ENCODE measurements at places on chromosomes 6 and 20. TPM values are rescaled to one million over a fixed set of nuclear protein-coding genes. Genes with fewer than 3 reads are reported as not detected.

IFNGR1 gene
- 133 TPM for total RNA-seq

ADAM33 gene
- total RNA-seq = 6.4 TPM

CALHM6 gene
- total RNA-seq = 4.2 TPM

KCNQ5 gene
- total RNA-seq = 2.3 TPM

DNA sequence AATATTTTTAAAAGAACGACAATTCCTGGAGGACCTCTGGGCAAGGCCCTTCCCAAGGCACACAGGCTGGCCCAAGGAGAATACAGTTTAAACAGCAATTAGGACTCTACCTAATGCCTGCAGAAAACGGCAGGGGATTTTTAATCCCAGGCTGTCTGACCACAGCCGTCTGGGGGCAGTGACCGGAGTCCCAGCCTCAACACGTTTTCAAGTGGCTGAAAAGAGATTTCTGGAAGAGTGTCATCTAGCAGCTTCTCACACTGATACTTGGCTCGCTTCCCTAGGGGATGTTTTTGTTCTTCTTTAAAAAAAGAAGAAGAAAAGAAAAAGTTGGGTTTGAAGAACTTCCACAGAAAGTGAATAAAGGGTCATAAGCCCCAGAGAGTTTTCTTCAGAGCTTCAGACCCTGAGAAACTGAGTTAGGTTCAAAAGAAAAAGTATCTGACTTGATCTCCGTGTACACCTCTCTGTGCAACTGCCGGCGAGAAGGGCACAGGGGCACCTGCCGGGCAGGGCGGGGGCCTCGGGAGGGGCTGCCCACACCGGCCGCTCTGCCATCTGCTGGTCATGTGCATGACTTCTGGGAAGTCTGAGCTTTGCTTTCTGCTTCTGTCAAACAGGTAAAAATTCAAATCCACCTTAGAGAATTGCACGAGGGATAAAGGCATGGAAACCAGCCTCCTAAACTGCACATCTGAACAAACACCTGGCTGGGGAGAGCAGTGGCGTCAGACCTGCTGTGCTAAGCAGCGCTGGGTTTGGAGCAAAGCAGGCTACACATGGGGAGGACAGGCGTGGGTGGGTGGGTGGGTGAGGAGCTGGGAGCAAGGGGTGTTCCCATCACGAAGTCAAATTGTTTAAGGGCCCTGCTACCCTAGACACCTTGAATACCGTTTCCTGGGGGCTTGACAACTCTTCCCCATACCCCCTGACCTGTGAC is 33.0 kb downstream of the RRBP1 start:
- DNase-seq = peak; percentile 67

- no peak for DNase-seq
Measured at GRCh38 chr20:48492715-48493070, 335.1 kb downstream of the PREX1 start.

- no peak for DNase-seq
Measured at GRCh38 chr20:528923-529604, 14.5 kb downstream of the CSNK2A1 start.

GRCh38 chr6:159464816-159465215 is 228.2 kb downstream of the SOD2 start:
- no peak for DNase-seq

GRCh38 chr6:150686566-150686965 is 86.9 kb downstream of the PLEKHG1 start:
- DNase-seq = no peak

- no peak for DNase-seq
Measured at GRCh38 chr6:114449659-114450058, 106.8 kb upstream of the HS3ST5 start.

DNA sequence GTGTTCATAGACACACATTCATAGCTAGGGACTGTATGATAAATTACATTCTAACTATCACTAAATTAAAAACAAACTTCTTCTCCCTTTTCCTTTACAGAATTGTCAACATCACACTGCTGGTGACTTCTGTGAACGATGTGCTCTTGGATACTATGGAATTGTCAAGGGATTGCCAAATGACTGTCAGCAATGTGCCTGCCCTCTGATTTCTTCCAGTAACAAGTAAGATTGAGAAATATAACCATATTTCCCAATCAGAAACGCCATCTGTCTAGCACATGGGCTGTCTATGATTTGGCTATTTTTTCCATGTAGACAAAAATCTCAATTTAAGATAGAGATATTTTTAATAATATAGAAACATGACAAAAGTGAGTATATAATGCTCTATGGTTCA is 367.7 kb downstream of the ARHGAP18 start:
- no peak for DNase-seq

DNA sequence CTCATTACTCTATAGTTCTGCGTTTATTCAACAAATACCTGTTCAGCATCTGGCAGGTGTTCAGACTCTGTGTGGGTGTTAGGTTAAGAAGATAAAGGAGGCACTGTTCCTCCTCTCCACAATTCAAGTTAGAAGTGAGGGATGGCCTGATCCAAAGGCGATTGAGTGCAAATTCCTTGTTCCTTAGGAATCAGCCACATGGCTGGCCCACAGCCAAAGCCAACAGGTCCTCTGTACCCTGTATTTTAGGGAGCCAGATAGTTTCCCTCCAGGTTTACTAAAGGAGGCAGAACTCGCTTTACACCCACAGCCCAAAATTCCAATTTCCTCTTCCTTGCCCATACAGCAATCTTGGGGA is 5.0 kb upstream of the CD40 start:
- no peak for DNase-seq

DNA sequence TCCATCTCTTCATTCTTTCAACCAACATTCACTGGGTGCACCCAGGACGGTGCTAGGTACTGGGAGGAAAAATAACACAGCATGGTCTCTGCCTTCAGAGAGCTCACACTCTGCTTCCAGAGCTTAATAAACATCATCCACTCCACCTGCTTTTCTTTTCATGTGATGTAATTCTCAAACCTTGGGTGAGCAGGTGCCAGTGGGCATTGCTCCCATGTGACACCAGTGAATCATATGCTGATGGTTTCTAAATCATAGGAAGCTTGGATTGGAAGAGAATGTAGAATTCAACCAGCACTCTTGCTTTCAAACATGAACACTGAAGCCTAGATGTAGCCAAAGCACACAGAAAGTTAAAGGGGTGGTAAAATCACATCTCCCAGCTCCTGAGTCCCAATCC is 189.8 kb downstream of the FOXA2 start:
- no peak for DNase-seq

DNA sequence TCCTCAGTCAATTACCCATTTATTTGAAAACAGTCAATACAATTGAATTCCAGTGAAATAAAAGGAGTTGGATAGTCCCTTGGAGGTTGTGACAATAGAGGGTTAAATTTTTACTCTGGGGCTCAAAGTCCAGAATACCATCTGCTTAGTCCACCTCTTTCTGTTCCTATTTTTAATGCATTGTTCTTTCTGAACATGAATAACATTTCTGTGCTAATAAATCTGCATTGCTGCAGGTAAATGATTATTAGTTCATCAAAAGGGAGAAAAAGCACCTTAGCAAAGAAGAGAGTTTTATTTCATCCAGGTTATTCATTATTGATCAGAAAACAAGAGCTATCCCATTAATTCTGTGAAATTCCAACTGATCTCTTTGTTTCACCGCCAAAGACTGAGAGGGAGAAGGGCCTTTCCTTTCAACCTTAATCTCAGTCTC is 166.1 kb upstream of the OLIG3 start:
- DNase-seq = no peak

DNA sequence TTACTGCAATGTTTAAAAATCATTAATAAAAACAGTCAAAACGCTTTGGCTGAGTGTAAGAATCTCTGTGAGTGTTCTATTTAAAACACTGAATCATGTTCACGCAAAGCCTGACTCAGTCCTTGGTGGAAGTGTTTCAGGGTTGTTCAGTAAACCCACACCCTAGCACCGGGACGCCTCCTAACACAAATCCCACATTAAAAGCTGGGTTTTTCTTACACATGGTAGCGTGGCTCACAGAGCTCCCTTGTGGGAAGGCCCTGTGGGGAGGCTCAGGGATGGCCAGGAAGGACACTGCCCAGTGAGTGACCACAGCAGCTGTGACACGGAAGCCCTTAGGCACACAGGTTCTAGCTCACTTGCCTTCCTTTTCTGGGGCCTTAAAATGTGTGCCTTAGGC is 80.2 kb downstream of the GMPR start:
- DNase-seq = no peak

GRCh38 chr6:74596588-74596987 is 609.3 kb downstream of the COL12A1 start:
- no peak for DNase-seq

DNA sequence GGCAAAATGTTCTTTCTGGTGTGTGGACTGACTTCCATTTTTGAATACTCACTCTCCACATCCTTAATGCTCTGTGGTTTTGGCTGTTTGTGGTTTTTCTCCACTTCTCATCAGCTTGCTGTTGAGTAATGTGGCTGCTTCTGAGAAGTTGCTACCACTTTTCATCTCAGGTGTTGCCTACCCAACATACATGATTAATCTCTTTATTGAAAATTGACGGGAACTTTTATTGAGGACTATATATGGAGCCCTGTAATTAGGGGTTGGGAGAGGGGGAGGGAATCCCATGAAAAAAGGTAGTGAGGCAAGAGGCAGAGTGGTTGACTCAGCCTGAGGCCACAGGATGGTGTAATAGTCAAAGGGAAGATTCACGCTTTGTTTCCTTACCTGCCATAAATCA is 17.6 kb downstream of the IL22RA2 start:
- DNase-seq = peak; percentile 14

All from mucosa of descending colon (tissue), 3 donors.